Activated CD8-positive, alpha-beta T cell treated with anti-CD3 and anti-CD28 coated beads, Interleukin-2, amount 10 ng/mL, durations not matched to agents 7 days and 5 days (primary cell): ENCODE measurements at places on chromosomes 5 and 9. TPM values are rescaled to one million over a fixed set of nuclear protein-coding genes. Genes with fewer than 3 reads are reported as not detected.

DNA sequence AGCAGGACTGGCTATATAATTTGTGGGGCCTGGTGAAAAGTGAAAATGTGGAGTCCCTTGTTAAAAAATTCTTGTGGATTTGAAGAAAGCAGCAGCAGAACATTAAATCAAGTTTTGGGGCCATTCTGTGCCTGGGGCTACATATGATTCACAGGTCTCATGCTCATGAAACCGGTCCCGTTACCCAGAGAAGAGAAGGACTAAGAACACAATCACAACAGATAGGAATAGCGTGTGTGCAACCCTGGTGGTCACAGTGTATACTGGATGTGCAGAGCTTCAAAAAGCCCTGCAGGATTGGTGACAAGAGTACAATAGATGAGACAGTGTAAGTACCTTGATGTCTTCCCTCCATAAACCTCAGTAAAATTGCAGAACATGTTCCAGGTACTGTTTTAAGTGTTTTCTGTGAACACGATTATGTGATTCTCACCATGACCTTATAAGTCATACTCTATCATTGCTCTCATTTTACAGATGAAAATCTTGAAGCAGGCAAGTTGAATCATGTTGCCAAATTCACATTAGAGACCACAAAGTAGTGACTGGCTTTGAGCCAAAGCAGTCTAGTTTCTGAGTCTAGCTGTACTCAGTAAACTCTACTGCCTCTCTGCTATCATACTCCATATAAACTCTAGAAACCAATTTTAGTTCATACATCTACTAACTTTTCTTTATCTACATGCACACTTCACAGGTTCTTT, 636.5 kb downstream of the TAF11L14 start:
- no peak overlapping the region for H3K27ac ChIP-seq
- H3K36me3 ChIP-seq = no peaks in the 10 kb centered on the region
- no peak for DNase-seq
- H3K27me3 ChIP-seq = no peaks in the 10 kb centered on the region
- no peak overlapping the region for H3K4me3 ChIP-seq

- peaks cover 14% of the 10 kb centered on the region for H3K4me1 ChIP-seq
- H3K27me3 ChIP-seq = peaks cover 15% of the 10 kb centered on the region
- peak within 1 kb of the TSS; percentile 63 for H3K4me3 ChIP-seq
- DNase-seq = peak; percentile 42
- H3K27ac ChIP-seq = no peak within 1 kb of the TSS
These were observed at the start of gene ARHGEF37 for GRCh38 chr5:149581192-149581861. TSS of gene ARHGEF37 (plus strand) at chr5:149581498. CDS start at chr5:149597770, 16,272 bp downstream.

DNA sequence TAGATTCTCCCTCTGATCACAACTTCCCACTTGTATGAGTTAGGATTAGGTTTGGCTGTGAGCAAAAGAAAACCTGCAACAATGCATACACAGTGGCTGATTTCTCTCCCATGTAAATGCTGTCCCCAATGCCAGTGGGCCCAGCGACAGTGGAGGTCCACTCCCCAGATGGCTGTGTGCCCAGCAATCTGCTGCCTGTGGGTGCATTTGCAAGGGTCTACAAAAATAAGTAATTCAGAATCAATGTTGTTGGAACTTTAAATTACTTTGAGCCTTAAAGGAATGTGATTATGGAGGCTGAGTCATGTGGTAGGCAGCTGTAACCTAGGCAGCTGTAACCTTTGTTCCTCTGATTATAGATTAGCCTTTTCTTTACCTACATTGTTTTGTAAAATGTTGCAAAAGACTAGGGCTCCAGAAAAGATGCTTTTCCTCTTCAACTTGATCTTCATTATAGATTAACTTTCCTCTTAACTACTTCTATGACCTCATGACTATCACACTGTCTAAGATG, 14.2 kb upstream of the MXD3 start:
- no peaks in the 10 kb centered on the region for H3K27me3 ChIP-seq
- DNase-seq = no peak
- H3K36me3 ChIP-seq = peaks cover 34% of the 10 kb centered on the region
- no peak overlapping the region for H3K4me3 ChIP-seq
- peaks cover 22% of the 10 kb centered on the region for H3K4me1 ChIP-seq

DNA sequence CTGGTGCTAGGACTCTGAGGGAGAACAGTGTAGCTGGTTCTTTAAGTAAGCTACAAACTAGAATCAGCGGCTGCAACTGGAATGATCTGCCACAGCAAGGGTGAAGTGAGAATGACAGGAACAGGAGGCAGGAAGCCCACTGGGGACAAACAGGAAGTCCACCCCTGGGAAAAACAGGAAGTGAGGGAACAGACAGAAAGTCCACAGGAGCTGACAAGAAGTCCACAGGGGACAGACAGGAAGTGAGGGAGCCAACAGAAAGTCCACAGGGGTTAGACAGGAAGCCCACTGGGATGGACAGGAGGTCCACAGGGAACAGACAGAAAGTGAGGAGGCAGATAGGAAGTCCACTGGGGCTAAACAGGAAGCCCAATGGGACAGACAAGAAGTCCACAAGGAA, 15.5 kb downstream of the ADAMTS16 start:
- H3K27ac ChIP-seq = peak overlapping the region; percentile 13
- no peaks in the 10 kb centered on the region for H3K36me3 ChIP-seq
- no peak for DNase-seq
- H3K4me3 ChIP-seq = no peak overlapping the region
- H3K4me1 ChIP-seq = peaks cover 4% of the 10 kb centered on the region

DNA sequence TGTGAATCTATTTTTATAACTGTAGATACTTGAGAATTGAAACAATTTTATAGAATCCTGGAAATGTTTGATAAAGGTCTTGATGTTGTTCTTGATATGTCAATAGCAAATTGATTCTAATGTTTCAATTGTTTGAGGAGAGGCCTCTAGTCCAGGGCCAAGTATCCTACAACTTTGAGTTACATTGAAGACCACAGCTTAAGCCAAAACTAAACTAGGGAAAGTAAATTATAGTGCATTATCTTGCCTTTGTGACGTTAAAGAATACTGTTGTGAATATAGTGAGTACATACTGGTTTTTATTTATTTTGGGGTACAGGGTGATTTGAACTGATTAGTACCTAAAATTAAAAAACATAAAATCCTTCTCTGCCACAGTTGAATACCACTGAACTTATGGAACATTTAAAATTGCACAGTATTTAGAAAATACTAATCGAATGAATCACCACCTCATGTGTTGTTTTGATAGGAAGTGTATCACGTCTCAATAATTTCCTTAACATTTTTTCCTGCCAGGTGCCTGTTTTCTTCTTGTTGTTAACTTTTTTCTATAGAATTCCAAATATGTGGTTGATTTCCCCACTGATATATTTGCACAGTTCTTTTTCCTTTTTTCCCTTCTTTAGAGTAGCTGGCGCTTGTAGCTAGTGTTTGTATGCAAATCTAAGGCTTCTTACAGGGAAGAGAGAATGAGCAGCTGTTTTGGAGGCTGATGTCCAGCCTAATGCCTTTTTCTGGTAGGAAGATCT, 12.5 kb downstream of the ARHGEF28 start:
- no peaks in the 10 kb centered on the region for H3K4me1 ChIP-seq
- H3K27ac ChIP-seq = no peak overlapping the region
- H3K27me3 ChIP-seq = peaks cover 19% of the 10 kb centered on the region
- DNase-seq = no peak
- H3K36me3 ChIP-seq = no peaks in the 10 kb centered on the region

DNA sequence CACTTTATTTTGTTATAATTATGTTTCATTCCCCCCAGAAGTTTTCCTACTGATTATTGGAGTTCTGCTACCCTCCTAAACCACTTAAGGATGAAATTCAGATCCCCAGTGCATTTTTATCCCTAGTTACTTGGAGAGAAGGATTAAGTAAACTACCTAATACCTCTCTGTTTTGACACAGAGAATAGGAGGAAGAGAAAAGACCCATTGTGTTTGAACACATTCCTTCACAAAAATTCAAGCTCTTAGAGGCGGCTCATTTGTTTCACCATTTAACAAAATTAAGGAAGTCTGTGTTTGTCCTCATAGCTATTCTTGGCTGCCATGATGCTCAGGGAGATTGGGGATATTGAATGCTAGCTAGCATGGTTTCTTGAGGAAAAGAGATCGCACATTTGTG, 492.6 kb downstream of the EBF1 start:
- no peaks in the 10 kb centered on the region for H3K4me1 ChIP-seq
- no peak overlapping the region for H3K27ac ChIP-seq
- no peaks in the 10 kb centered on the region for H3K36me3 ChIP-seq
- no peak overlapping the region for H3K4me3 ChIP-seq

GRCh38 chr5:62421414-62421813, 8.9 kb downstream of the IPO11 start:
- no peak overlapping the region for H3K4me3 ChIP-seq
- peaks cover 2% of the 10 kb centered on the region for H3K4me1 ChIP-seq
- H3K36me3 ChIP-seq = peaks cover 6% of the 10 kb centered on the region
- no peaks in the 10 kb centered on the region for H3K27me3 ChIP-seq
- DNase-seq = no peak
- H3K27ac ChIP-seq = no peak overlapping the region

GRCh38 chr5:33441241-33442177, 744 bp downstream of the TARS1 start:
- no peak overlapping the region for H3K27ac ChIP-seq
- peaks cover 34% of the 10 kb centered on the region for H3K4me1 ChIP-seq
- DNase-seq = peak; percentile 43
- H3K36me3 ChIP-seq = peaks cover 29% of the 10 kb centered on the region

FABP6 gene
- not detected for total RNA-seq

STC2 gene
- total RNA-seq = 14.8 TPM

TMEM250 gene
- 56.5 TPM for total RNA-seq
